ENCODE measurements at places on chromosomes 1 and 21.

DNA sequence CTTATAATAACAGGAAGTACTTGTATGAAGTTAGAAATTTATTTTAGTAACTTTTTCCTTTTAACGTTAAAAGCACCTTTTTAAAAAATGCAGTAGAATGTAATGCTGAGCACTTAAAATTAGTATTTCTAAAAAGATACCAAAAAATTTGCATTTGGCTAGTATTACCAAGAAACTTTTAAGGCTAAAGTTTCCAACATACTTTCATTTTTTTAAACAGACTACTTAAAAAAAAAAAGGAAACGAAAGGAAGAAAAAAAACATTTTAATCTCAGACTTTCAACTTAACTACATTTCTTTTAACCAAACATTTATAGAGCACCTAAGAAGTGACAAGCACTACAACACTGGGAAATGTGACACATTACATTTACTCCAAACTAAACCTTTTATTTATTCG, 2.8 kb downstream of the ARID4B start:
- no peak for DNase-seq

GRCh38 chr1:13593511-13594131, 10.0 kb downstream of the PDPN start:
- DNase-seq = no peak

DNA sequence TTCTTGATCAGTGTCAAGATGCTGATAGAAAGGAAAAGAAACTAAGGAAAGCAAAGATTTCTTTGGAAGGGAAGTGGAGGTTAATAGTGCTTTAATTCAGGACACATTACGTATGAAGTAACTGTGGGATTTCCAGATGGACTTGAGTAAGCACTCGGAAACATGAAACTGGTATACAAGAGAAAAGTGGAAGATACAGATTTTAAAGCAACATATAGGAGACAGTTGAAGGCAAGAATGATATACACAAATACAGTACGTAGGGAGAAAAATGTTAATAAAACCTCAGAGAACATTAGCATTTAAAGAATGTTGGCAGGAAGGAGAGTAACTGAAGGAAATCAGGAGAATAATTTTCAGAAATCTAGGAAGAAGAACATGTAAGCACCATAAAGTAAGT, 730.9 kb upstream of the ADGRL2 start:
- no peak for DNase-seq

GRCh38 chr21:20110368-20110767, 887.8 kb upstream of the NCAM2 start:
- no peak for DNase-seq

DNA sequence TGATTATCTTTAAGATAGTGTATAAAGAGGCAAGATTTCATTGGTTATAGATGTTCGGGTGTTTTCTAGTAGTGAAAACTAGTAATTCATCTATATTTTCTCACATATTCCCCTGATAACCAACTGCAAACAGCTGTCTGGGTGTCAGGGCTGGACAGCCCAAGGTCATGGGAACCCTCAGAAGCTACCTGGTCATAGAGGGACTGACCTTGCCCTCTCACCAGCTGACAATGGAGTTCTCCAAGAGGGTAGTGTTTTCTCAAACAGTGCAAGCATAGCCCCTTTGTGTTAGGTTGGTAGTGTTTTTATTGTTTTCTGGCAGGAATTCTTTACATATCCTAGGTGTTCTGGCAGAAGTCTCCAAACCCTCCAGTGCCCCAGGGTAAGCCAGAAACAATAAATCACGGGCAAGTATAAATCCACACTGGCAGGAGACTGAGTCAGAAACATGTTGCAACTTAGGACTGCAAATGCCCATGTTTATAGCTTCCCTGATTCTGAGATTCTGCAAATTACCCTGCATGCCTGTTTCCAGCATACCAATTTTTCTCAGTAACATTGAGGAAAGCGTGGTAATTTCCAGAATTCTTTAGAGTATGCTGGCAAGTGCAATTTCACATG, 82.8 kb upstream of the ATP1A1 start:
- no peak for DNase-seq
